ENCODE measurements at places on chromosomes 5 and 9. TPM values are rescaled to one million over a fixed set of nuclear protein-coding genes. Genes with fewer than 3 reads are reported as not detected.

The C8G gene
- total RNA-seq, result 1.7 TPM

DNA sequence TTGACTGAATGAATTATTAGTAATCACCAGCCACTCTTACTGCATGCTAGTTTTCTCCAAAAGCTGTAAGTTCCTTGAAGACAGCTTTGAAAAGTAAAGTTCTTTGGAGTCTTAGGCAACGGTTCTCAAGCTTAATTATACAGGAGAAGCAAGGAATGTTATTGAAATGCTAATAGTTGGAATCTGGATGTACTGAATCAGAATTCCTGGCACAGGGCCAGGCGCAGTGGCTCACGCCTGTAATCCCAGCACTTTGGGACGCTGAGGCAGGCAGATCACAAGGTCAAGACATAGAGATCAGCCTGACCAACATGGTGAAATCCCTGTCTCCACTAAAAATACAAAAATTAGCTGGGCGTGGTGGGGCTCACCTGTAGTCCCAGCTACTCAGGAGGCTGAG lies 33.4 kb downstream of the GRIA1 start:
- DNase-seq, result no peak

GRCh38 chr5:138661991-138662434 lies 86.8 kb upstream of the HSPA9 start:
- no peak for DNase-seq

The EMB gene
- 161 TPM for total RNA-seq

The SMIM33 gene
- total RNA-seq, result 0.07 TPM

The GDNF gene
- total RNA-seq, result not detected
